Stimulated activated CD4-positive, alpha-beta T cell treated with anti-CD3 and anti-CD28 coated beads, Interleukin-1b, Interleukin-23, amount 100 ng/mL, for 24 hours (primary cell): ENCODE measurements at places on chromosomes 1 and 21.

DNA sequence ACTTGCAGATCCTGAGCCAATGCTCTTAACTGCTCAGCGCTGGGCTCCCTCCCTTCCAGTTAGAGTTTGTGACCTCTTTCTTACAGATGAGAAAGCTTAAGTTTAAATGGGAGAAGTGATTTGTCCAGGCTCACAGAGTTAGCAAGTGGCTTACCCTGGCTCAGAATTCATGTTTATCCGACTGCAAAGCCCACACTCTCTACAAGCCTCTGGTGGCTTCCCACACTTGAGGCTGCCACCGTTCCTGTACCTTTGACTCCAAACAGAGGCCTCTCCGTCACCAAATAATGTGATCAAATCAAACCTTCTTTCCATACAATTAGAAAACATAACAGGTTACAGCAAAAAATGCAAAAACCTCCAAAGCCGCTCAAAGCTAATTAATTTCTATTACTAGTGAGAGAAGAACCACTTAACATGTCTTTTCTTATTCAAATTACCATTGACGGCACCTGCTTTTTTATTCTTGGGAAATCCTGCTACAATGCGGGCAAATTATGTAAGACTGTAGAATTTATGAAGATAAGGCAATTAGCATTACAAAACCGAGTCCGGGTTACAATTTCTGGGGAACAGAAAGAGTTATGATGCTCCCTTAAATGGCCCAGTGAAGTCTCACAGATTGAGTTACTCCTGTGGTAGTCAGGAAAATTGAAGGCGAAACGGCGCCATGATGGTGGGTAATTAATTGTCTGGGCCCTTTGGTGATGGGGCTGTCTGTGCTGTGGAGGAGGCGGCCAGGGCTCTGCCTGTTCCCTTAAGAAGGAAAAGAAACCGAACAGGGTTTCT lies 324.3 kb upstream of the POU3F1 start:
- no peak for DNase-seq

DNA sequence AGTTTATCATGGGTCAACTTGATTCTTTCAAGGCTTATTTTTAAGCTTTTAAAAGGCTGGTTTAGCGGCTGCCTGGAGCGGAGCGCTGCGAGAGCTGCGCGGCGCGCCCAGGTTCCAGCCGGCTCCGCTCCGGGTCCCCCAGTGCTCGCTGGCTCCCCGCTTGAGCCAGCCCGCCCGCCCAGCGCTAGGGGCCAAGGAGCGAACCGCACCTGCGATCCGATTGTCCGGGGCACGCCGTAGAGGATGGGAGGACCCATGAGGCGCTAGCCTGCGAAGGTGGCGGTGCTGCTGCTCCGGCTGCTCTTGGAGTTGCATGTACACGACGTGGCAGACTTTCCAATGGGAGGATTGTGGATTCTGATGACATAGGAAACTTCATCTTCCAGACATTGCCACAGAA lies 9.9 kb upstream of the CFHR4 start:
- DNase-seq, result no peak

DNA sequence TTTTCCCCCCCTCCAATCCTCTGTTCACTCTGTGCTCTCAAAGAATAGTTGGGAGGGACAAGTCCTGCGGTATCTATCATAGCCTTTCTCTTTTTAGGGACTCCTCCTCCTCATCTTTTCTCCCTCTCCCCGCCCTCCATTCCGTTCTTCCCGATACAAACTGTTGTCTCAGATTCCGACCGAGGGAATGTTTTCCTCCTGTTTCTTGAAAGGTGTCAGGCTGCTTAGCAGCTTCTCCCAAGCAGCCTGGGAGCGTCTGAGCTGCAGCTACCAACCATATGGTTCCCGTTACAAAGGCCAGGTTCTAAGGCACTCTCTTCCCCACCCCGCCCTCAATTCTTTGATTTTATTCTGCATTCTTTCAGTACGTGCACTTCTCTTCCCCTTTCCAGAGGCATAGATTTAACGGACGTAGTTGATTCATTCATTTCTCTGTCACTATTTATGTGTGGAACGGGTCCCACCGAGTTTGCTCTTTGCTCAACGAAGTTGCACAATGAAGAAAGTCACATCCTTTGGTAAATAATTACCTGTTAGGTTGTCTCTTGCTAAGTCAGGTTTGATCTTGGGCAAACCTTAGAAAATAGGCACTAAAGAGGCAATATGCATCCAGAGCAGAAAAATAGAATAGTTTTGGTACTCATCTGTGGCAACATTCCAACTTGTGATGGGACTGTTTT lies 2.8 kb downstream of the ADGRL2 start:
- no peak for DNase-seq

DNA sequence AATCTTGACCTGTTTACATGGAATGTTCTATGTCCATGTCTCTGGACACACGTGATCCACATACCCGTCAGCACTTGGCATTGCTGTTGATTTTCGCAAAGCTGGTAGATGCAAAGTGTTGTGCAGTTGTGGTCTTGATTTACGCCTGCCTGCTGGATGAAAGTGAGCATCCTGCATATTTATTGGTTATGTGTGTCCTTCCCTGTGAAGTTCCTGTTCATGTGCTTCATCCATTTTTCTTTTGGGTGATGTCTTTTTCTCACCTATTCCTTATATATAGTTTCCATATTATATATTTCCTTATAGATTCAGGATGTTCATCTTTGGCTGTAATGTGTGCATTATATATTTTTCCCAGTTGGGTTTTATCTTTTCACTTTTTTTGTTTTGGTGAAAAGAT lies 6.5 kb downstream of the AGPAT3 start:
- DNase-seq, result no peak

DNA sequence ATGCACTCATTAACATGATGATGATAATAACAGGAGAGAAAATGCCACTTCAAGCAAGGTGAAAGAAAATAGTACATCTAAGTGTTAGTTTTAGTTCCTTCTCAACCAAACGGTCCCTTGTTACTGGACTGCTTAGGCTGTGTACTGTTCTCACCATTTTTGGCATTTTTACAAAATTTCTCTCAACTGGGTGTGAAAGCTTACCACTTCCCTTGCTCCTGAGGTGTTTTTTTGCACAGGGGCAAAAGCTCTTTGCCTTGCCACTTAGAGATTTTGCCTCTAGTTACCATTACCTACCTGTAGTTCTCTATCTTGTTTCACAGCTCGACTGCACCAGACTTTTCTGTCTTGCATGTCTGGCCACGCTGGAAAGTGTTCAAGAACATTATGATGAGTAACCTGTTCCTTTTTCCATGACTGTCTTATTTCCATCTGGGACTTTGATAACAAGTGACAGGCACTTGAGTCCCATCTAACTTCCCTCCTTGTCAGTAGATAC lies 10.7 kb downstream of the NEK7 start:
- no peak for DNase-seq

DNA sequence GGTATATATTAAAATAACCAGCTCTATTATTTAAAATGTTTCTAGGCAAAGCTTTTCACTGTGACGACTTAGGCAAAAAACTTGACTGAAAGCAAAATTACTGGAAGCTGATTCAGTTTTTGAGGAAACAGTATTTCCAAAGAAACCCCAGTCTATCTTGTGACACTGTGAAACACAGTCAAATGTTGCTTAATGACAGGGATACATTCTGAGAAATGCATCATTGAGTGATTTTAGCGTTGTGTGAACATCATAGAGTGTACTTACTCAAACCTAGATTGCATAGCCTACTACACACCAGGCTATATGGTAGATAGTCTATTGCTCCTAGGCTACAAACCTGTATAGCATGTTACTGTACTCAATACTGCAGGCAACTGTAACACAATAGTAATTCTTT lies 116.9 kb upstream of the KCNK1 start:
- no peak for DNase-seq

DNA sequence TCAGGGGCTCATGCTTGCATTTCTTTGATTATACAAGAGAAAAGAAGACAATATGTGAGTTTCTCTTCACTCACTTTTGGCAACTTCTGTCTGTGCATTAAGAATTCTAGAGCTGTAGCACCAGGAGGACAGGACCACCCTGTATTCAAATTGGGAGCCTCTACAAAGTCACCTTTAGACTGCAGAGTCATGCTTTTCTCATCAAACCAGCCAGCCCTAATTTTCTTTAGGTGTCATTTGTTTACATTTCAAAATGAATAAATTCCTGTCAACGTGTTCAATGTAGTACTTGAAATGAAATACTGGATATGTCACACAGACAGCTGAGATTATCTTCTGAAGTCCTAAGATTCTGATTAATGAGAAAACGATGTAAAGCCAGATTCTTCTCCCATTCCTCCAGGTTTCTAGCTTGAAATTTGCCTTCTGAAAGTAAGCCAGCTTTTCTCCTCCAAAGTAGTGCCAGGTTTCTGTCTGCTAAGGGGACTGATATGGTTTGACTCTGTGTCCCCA lies 177.2 kb downstream of the GRIK1 start:
- no peak for DNase-seq

DNA sequence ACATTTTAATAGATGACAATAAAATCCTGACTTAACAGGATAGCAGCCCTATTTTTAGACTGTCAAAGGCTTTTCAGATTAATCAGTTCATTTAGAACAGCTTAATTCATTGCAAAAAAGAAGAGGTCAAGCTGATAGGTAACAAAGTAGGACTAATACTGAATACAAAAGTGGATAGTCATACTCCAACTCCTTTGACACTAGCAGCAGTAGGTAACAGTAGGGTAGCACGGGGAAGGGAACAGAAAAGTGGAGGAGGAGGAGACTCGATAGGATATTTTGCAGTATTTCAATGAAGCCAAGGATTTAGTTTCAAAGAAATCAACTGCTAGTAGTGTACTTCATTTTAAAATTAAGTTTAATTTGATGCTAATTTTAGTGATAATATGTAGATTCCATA lies 51.1 kb downstream of the USP1 start:
- DNase-seq, result no peak

GRCh38 chr1:86194491-86195034 lies 38.0 kb upstream of the COL24A1 start:
- no peak for DNase-seq

- no peak for DNase-seq
Observed at GRCh38 chr21:38840456-38841300, 34.9 kb downstream of the ETS2 start.

GRCh38 chr1:65167586-65168242 lies 19.7 kb downstream of the AK4 start:
- no peak for DNase-seq

DNA sequence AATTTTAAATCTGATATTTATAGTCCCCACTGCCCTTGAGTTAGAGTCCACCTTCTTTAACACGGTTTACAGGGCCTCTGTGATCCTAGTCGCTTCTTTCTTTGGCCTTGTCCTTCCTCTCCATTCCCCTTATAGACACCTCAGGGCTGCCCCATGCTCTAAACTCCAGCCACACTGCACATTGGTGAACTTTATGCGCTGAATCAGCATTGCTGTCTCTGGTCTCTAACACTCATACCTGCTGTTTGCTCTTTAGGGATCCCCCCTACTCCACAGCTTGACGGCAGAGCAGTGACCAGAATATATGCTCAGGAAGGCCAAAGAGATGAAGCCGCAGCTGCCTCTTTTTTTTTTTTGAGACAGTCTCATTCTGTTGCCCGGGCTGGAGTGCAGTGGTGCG lies 30.2 kb downstream of the PLEKHO1 start:
- DNase-seq, result no peak

DNA sequence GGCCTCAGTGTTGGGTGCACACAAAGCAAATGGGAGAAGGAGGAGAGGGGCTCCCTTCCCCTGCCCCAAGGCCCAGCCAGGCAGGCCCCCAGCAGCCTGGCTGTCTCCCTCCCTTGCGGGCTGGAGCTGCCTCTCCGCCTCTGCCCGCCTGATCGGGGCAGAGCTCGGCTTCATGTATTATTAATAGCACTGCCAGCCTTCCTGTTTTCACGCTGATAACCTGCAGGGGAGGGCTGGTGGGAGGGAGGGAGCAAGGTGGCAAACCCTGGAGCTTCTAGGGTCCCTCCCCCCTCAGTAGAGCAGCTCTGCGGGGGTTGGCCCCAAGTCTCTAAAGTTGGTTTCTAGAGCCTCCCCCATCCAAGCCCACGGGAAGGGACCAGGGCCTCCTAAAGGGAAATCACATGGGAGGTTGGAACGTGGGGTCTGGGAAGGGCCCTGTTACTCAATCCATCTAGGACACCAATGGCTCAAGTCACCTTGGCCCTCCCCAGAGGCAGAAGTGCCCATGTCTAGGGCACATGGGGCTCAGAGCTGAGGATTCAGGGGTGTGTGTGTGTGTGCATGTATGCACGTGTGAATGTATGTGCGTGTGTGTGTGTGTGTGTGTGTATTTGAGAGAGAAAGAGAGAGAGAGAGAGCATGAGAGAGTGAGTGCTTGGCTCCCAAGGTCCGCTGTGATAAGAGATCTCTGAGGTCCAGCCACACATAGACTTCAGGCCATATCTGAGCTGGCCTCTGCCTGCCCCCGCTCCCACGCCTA lies 21.8 kb upstream of the POU3F1 start:
- DNase-seq, result no peak

DNA sequence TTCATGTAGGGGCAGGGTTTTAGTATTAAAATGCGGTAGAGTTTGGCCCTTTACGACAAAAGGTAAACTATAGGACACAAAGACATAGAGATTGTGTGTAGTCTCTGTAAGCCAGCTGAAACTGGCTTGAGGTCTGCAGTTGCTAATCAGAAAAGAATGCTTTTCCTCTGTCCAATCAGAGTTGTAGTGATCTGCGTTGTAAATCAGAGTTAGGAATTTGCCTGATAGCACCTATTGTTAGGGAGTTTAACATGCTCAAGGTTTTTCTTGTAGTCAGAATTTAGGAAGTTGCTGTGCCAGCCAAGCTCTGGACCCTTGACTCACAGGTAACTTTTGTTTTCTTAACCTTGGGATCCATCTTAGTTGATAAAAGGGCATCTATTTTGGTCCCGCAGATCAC lies 61.2 kb upstream of the VTCN1 start:
- no peak for DNase-seq

GRCh38 chr1:67888216-67889106 lies 55.2 kb upstream of the GNG12 start:
- no peak for DNase-seq

GRCh38 chr21:22128671-22129070 lies 1130.5 kb downstream of the NCAM2 start:
- DNase-seq, result no peak

GRCh38 chr21:14797543-14797942 lies 251.4 kb upstream of the SAMSN1 start:
- no peak for DNase-seq

DNA sequence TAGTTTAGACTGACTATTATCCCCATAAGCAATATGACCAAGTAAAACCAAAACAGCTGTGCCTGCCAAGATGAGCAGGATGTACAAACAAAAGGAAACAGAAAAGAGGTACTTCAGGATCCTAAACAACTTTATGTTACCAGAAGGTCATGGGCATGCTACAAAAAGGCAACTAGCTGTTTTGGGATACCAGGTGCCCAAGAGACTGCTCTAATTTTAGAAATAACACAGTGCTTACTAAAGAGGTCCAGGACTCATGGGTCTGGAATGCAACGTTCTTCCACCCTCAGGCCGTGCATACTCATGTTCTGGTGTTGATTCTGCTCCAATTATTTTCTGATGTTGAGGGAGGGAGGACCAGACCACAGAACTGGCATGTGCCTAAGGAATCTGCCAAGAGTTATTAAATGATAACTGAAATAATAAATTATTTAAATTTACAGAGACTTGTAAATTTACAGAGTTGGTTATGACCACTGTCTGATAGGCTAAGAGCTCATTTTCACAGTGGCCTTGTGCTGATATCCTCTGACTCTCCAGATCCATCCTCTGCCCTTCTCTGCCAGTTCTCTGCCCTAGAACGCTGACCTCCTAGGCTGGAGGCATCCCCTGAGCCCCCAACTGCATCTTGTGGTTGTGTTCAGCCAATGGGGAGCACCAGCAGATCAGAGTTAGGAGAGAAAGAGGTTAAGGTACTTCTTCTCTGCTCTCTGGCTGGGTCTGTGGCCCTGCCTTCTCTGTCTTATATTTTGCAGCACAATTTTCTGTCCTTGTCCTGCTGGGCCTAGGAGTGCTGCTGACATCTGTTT lies 37.7 kb upstream of the BCL10 start:
- no peak for DNase-seq

GRCh38 chr1:219990782-219991510 lies 55.4 kb downstream of the EPRS1 start:
- no peak for DNase-seq
